Activated CD4-positive, alpha-beta T cell treated with anti-CD3 and anti-CD28 coated beads for 1 hour (primary cell): ENCODE measurements at places on chromosomes 5 and 9.

- DNase-seq: no peak
Observed at GRCh38 chr9:109591691-109592090, 93.6 kb upstream of the PTPN3 start.

GRCh38 chr9:68577774-68578591 is 37.3 kb upstream of the TMEM252 start:
- no peak for DNase-seq

DNA sequence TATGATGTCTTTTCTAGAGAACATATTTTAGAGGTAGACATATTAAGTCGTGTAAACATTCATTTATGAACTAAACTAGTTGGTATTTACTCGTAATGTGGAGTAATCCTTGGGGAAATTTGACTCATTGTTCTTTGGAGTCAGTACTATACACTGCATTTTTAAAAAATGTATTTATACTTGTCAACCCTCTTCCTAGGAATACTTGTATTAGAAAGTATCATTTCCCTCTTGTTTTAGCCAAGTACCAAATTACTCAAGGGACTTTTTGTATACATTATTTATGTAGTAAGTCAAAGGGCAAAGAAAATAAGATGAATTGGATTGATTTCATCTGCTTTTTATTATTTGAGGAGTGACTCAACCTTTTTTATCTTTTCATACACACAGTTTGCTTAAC is 248.1 kb upstream of the IZUMO3 start:
- DNase-seq: no peak

DNA sequence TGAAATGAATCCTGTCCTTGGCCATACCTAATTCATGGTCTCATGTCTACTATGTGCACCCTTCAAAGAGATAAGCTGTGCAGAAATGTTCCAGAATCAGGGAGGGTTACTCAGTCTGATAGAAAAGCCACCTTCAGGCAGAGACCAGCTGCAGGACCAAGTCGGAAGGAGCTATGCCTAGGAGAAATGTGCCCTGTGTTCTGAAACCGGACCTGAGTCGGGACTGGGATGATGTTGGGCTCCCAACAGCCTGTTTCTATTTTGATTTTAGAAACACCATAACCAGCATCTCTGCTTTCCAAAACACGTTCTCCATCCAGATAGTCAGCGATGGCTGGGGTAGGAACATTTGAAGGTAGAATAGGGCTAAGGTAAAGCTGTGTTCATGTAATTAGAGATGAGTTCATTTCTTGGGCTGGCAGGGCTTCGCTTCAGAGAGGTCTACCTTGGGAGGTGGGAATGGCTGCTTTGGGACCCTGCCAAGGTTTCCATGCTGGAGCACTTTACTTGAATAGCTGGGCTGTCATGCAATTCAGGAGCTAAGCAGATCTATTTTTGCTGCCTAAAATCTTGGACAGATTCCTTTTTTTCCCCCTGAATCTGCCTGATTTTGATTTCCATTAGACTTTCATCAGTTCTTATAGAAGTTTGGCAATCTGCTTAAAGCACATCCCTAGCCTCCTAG is 2.8 kb downstream of the ADCY2 start:
- no peak for DNase-seq

GRCh38 chr9:68648971-68649370 is 56.1 kb upstream of the PIP5K1B start:
- DNase-seq: no peak

DNA sequence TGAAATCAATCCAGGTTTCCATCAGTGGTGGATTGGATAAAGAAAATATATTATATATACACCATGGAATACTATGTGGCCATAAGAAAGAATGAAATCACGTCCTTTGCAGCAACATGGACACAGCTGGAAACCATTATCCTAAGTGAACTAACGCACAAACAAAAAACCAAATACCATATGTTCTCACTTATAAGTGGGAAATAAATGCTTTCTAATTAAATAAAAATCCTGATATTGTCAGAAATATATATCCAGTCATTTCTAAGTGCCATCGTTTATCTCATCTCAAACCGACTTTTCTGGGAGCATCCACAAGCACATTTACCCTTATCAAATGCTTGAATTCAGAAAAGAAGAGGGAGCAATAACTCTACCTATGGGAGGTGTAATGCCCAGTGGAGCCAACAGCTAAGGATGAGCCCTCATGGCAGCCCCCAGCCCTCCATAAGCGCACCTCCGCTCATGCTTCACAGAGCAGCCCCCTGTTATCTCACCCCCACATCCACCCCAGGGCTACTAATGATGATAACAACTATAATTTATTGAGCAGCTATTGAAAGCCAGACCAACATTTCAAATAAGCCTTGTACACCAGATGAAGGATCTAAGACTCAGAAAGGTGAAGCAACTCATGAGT is 101.7 kb upstream of the SPOCK1 start:
- no peak for DNase-seq

DNA sequence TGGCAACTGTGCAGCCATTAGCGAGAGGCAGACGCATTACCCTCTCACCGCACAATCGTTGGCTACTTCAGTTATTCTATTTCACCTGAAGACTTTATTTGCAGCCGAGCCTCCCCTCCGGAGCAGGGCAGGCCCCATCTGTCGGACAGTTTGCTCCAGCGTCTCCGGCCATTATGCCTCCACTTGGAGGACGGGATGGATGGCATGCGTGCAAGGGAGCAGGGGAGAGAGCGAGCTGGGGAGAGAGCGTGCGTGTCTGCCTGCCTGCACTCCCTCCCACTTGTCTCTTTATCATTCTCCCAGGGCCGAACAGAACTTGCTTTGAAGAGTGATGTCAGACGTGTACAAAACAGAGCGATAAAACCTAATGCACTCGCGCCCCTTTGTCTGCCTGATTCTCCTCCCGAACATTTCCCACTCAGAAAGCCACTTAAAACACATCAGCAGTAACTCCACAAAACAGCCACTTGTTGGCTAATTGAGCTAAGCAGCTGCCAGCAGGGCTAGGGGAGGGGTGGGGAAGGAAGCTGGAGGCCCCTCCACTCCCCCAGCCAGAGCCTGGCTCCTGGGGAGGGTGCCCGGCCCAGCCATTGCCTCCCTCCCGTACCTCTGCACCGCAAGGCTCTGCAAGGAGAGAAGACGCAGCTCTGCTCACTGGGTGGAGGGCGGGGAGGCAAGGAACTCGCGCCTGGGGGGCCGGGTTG is 43.4 kb upstream of the FUBP3 start:
- no peak for DNase-seq

GRCh38 chr5:41094871-41095270 is 23.7 kb upstream of the MROH2B start:
- no peak for DNase-seq

- DNase-seq: no peak
Observed at GRCh38 chr9:110148891-110149290, 59.1 kb downstream of the C9orf152 start.

GRCh38 chr9:130948266-130948665 is 9.2 kb upstream of the FIBCD1 start:
- no peak for DNase-seq

GRCh38 chr9:86978413-86978812 is 31.1 kb upstream of the GAS1 start:
- no peak for DNase-seq

GRCh38 chr5:138470322-138471051 is 5.2 kb downstream of the EGR1 start:
- peak; percentile 68 for DNase-seq

GRCh38 chr5:144469106-144469505 is 298.4 kb downstream of the KCTD16 start:
- no peak for DNase-seq

DNA sequence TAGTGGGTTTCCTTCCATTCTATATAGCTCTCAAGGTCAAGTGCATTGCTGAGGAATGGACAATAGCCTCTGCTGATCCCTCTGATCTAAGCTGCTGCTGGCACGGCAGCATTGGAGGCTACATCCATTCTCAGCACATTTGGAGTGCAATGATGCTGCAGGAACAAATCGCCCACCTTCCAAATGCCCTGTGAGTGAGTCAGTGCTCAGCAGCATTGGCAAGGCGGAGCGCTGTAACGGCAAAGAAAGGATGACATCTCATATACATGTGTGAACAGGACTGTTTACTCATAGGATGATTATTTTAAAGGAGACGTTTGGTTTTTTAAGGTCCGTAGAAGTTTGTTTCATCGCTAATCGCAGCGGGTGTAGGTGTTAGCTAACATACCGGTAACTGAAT is 408.7 kb downstream of the ARHGEF28 start:
- no peak for DNase-seq

DNA sequence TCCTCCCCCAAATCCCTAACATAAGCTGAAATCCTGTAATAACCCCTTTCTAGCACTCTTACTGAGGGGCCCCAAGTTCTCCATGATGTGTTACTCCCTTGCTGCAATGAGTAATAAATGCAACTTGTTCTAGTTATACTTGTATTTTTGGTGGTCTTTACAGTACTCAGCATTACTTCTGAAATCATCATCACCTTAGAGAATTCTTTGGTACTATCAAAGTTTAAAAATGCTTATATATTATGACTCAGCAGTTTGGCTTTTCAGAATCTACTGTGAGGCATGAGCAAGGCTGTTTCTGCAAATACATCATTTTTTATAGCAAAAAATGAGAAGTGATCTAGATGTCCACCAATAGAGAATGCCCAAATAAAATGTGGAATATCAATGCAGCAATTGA is 20.7 kb upstream of the ROPN1L start:
- DNase-seq: no peak

DNA sequence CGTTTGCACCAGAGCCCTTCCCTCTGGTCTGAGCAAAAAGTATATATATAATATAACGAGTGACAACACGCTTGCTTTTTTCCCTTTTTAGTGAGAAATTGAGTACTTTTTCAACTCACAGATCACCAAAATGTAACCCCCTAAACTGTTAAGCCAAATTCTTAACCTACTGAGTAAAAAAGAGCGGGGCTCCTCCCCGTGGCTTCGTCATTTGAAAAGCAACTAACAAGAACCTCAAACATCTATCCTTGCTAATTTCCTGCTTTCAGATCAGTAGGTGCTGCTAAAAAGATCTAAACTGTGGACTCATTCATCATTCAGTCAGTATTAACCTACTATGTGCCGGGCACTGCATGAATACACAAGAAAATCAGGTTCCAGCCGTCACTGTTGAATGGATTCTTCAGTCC is 1.0 kb upstream of the PTBP3 start:
- DNase-seq: no peak

- no peak for DNase-seq
Observed at GRCh38 chr9:32989660-32990059, 11.8 kb downstream of the APTX start.

- no peak for DNase-seq
Observed at GRCh38 chr5:139389701-139390638, at the start of gene MZB1. Gene MZB1 (minus strand): TSS chr5:139389913. CDS start chr5:139389856, 57 bp downstream.

DNA sequence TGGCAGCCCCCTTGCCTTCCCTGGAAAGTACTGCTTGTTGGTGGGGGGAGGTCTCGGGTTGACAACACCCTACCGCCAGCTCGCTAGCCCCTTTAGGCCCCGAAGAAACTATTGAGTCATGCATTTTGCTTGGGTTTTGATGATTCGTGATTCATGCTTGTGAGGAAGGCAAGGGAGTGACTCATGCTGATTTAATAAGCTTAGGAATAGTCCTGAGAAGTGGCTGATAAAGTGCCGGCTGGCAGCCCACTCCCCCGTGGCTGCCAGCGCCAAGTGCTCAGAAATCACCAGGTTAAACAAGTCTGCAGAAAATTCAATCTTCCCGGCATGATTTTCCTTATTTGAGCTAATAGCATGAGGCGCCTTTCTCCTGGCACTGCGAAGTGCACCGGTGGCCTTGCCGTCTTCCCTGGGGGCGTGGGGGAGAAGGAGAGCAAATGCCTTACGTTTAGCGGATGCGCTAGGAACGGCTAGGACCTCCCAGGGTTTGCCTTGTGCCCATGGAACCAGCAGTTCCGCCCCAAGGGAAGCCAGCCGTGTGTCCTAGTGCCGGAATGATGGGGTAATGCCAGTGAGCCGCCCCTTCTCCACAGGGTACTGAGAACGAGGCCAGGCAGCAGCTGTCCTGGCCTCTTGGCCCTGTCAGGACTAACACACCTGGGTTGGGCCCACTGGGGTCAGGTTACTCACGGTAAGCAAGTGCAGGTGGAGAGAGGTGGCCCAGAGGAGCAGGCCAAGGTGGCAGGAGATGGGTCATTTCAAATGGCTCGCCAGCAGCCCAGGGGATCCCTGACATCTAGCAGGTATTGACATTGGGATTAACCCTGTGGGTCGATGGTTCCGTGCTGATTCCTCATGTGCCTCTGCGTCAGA is 151.9 kb downstream of the MACROH2A1 start:
- DNase-seq: no peak

GRCh38 chr5:10987925-10988504 is 227.0 kb upstream of the DAP start:
- DNase-seq: peak; percentile 36

GRCh38 chr9:21030389-21031035 is 928 bp downstream of the HACD4 start:
- DNase-seq: no peak

DNA sequence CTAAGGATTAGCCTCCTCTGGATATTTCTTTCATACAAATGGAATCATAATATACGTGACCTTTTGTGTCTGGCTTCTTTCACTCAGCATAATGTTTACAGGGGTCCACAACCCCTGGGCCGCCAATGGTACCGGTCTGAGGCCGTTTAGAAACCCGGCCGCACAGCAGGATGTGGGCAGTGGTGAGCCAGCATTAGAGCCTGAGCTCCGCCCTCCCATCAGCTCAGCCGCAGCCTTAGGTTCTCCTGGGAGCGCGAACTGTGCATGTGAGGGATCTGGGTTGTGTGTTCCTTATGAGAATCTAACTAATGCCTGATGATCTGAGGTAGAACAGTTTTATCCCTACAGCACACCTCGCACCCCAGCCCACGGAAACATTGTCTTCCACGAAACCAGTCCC is 229.7 kb downstream of the ICE1 start:
- DNase-seq: no peak

DNA sequence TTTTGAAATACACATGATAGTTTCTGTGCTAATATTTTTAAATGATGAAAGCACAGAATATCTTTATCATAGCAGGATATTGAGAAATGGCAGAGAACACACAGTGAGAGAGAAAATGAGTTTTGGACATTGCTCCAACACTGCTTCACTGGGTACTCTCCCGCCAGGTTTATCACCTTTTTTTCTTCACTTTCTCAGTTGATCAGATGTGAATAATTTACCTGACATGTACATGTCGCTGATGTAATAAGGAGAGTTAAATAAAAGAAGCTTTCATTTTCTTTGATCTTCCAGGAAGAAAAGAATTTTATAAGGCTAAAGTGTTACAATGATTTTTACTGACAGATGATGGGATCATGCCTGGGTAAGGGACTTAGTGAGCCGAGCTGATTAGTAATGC is 134.5 kb downstream of the ALDH1A1 start:
- DNase-seq: no peak

- DNase-seq: no peak
Observed at GRCh38 chr9:78363221-78363620, 66.3 kb downstream of the PSAT1 start.
